Glutamatergic neuron (in vitro differentiated cells): ENCODE measurements at places on chromosomes 1 and 21. TPM values are rescaled to one million over a fixed set of nuclear protein-coding genes. Genes with fewer than 3 reads are reported as not detected.

The MAEL gene
- total RNA-seq, result not detected

The GRHL3 gene
- 0.37 TPM for total RNA-seq

DNA sequence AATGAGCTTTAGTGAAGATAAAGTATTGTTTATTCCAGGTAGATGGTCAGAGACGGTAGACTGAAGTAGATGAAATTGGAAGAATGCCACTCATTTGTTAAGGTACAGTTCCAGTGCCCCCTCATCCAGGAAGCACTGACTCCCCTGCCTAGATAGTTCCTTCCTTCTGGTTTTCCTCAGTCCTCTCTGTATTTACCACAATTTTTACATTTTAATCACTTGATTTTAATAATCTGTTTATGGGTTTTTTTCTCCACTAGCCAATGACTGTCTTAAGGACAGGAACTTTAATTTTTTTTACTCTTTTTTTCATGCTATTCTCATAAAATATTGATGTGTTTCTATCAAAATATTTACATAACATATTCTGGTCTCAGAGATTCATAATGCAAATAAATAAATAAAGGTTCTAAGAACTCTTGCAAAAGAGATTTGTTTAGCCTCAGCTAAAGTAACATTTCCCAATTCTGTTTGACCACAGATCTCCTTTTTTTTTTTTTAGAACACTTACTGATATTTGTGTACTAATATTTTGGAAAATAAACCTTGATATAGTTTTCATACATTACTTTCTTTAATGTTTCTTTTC is 651.6 kb downstream of the PLPP3 start:
- DNase-seq, result no peak

GRCh38 chr21:17823846-17824245 is 4.7 kb upstream of the C21orf91 start:
- no peak for DNase-seq

GRCh38 chr1:46689356-46689755 is 17.7 kb downstream of the TEX38 start:
- no peak for DNase-seq

GRCh38 chr1:189434461-189434860 is 1043.2 kb downstream of the BRINP3 start:
- no peak for DNase-seq

- no peak for DNase-seq
Observed at GRCh38 chr21:38538353-38538752, 40.1 kb upstream of the ERG start.

- no peak for DNase-seq
Observed at GRCh38 chr1:99441299-99442095, 177.2 kb downstream of the PLPPR4 start.

- no peak for DNase-seq
Observed at GRCh38 chr1:184457500-184457899, 70.7 kb downstream of the C1orf21 start.
